GM10248 (cell line): ENCODE measurements at places on chromosomes 2 and 18.

DNA sequence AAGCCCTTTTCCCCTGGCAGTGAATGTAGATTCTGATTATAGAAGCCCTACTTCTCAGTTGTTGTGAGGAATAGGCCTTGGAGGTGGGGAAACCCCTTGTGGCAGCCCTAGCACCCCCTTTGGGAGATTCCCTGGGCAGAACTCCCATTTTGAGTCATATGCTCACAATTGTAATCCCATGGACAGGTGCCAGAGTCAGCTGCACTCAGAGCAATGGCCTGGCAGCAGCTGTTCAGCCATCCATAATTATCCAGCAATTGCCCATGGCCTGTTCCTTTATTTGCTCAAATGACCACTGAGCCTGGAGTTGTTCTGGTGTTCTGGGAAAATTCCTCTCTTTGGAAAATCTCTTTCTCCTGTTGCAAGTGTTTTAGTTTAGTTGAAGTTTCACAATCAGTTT lies 71.7 kb downstream of the PTRHD1 start:
- DNase-seq, result no peak

DNA sequence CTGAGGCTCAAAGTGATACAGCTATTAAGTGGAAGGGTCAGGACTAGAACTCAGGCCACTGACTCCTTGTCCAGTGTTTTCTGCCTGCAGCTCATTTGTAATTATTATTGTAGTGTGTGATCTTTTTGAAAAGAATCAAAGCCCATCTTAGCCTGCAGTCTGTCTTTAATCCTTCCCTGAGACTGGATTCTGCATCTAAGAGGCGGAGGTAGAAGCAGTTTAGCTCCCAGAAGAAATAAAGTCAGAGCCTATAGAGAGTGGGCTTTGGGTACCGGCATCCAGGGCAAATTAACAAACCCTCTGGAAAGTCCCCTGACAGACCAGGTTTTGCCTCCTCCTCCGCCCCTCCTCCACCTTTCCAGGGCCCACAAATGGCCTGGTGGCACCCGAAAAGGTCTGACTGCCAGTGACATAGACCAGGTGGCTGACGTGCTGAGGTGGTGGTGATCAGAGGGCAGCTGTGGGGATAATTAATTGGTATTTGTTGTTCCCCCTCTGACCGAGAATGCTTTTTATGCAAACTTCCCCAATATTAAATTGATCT lies 2.2 kb upstream of the RAX start:
- no peak for DNase-seq

DNA sequence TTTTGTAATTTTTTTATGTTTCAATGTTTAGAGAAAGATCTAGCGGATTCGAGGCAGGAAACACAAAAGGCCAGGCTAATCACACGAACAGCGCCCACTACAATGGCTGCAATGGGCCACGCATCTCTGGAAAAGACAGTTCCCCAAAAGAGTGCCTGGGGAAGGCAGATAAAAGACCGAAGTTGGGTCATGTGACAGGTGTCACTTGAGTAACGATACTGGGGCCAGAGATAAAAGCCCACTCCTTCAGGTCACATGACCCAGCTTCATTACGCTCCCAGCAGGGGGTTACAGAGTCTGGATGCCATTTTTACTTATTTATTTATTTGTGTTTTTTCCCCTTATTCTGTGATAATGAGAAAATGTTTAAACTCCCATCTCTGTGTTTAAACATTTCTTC lies 95.4 kb downstream of the CDK15 start:
- no peak for DNase-seq

DNA sequence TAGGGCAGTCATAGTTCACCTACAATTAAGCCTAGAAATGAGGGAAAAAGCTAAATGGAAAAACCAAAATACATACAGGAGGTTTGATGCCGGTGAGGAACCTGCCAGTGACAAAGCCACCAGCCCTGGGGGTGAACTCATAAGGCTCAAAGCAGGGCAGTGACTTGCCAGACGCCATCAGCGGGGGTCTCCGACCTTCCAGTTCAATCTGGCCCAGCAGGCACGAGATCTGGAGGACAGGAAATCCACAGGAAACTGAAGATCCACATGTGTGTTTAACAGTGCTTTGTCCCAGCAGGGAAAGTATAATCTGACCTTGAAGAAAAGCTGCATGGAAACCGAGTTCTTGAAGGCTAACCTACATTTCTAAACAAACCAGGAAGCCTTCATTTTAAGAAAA lies 60.1 kb downstream of the POLR1A start:
- DNase-seq, result no peak

DNA sequence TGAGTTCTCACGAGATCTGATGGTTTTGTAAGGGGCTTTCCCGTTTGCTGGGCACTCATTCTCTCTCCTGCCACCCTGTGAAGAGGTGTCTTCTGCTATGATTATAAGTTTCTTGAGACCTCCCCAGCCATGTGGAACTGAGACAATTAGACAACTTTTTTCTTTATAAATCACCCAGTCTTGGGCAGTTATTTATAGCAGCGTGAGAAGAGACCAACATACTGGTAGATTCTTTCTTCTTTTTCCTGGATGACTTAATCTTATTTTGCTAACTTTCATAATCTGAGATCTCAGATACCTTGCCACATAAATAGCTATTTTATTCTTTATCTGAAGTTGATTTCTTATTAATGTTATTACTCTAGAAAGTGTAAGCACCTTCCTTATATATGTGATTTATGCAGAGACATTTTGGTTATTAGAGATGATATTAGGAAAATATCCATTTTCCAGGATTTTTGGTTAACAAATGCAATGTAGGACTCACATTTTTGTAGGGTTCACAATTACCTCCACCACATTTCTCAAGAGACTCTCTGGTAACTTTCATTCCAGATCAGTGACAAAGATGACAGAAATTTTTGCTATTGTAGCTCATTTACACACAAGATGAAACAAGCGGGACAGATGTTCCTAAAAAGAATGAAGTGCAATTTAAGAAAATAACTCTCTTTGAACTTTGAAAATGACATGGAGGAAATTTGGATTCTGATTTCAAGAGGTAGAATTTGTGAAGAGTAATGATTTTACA lies 97.9 kb upstream of the RND3 start:
- DNase-seq, result no peak

- no peak for DNase-seq
These were observed 18.9 kb upstream of the ST3GAL5 start for GRCh38 chr2:85907671-85908157.

- no peak for DNase-seq
These were observed 72.3 kb downstream of the NDUFA10 start for GRCh38 chr2:239952665-239953417.

GRCh38 chr2:155733091-155733853 lies 599.2 kb downstream of the NR4A2 start:
- no peak for DNase-seq

DNA sequence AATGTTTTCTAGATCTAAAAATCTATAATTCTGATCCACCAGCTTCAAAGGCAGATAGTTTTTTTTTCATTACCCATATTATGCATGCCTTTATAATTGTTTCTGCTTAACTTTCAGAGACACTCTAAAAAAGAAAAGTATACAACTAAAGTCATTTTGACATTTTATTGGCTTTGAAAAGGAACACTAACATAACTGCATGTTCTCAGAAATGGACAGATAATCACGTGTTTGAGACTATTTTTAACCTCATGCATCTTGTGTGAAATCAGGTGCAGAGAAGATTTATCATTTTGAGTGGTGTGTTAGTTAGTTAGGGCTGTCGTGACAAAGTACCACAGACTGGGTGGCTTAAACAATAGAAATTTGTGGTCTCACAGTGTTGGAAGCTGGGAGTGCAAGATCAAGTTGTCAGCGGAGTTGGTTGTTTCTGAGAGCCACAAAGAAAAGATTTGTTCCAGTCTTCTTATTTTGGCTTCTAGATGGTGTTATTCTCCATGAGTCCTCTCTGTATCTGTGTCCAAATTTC lies 841.4 kb upstream of the LRATD1 start:
- no peak for DNase-seq

- no peak for DNase-seq
These were observed 267.8 kb downstream of the TNS1 start for GRCh38 chr2:217735034-217735433.

- no peak for DNase-seq
These were observed 67.1 kb downstream of the MAIP1 start for GRCh38 chr2:200022511-200022910.

GRCh38 chr2:236446521-236446920 lies 123.1 kb upstream of the ACKR3 start:
- no peak for DNase-seq

GRCh38 chr2:177771191-177771590 lies 301.4 kb downstream of the PDE11A start:
- DNase-seq, result no peak

- DNase-seq, result peak; percentile 6
These were observed 18.9 kb downstream of the GPR35 start for GRCh38 chr2:240644171-240644651.

DNA sequence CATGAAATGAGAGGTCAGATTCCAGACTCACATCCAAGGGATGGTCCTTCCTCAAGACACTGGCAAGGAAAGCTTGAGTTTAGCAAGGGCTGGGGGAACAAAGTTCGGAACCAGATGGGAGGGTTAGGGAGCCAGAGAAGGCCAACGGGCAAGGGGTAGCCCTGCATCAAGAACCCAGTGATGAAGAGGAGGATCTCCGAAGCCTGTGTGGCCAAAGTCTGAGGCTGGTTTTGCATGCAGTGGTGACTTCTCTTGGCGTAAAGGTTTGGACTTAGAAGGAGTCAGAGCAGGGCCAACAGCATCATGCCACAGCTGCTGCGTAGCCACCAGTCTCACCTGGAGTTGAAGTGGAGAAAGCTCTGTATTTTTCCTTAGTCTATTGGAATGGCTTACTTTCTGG lies 123.5 kb upstream of the ALPP start:
- DNase-seq, result no peak

GRCh38 chr2:111627256-111627655 lies 256.7 kb downstream of the ANAPC1 start:
- no peak for DNase-seq

GRCh38 chr18:44740000-44740399 lies 59.3 kb downstream of the SETBP1 start:
- DNase-seq, result no peak

DNA sequence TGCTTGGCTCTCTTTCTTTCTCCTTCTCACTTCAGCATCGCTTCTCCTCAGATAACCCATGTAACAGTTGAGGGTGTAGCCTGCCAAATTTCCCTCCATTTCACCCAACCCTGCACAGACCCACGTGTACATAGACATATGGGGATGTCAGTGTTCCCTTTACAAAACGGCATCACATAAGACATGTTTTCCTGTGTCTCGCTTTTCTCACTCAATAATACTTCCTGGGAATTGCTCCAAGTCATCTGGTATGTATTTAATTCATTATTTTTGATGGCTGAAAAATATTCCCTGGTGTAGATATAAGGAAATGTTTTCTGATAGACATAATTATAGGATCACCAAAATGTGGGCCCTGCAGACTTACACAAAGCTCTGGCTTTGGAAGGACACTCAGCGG lies 176.8 kb downstream of the LOXHD1 start:
- DNase-seq, result no peak

DNA sequence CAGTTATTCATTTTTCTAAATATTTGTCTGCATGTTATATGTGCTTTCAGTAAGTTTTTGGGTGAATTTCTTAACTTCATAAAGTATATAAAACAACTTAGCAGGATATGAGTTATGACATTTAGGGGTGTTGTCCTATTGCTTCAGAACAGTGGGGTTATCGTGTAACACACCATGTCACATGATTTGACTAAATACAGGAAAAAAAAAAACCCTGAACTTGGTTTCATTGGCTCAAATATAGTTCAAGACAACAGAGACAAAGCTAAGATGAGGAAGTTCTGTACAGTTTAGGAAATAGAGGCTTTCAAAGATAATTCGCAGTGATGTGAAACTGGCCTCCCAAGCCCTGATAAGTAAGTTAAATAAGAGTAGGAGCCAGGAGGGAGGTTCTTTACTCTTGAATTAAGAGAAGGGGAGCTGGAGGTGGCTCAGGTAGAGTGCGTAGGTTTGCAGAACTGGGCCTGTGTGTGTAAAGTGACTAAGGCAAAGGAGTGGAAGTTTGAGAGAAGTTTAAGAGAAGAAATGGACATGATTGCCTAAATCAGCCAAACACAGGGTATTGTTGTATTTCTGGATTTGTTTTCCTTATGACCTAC lies 53.9 kb downstream of the LIMS1 start:
- no peak for DNase-seq

DNA sequence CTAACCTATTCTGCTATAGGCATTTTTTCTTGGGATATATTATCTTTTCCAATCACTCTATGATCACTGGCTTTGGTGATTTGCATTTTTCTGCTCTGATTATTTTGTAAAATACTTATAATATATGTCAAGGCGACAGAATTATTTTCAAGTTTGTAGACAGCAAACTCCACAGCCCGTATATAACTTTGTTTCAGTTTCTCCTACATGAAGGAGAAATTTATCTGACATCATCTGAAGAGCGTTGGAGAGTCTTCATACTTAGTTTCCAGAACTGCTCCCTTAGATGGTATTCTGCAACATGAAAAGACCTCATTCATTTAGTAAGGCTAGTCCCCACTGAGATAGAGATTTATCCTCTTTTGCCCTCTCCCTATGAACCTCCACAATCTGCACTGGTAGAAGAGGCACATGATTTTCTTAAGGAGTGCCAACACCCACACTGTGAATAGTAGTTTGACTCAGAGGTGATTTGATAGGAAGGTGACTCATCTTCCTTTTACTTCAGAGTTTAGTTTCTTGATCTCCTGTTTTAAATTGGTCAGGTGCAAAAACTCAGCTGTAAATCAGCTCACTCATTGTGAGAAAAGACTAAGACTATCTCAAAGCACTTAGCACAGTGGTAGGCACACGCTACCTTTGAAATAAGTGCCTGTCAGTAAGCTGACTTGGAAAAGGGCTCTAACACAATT lies 1848.6 kb upstream of the CELF4 start:
- DNase-seq, result no peak

DNA sequence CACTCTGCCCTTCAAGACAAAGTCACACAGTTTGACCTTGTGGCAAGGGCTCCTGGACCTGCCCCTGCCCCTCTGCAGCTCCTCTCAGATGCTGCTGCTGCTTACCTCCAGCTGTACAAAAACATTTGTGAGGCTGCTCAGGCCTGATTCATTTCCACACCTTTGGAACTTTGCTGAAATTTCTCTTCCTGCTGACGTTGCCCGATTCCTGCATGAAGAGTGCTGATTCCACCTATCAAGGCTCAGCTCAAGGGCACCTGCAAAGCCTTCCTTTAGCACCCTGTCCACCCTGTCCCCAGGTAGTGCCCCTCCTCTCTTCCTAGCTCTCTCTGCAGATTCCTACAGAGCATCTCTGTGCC lies 738.3 kb upstream of the HS6ST1 start:
- DNase-seq, result no peak

DNA sequence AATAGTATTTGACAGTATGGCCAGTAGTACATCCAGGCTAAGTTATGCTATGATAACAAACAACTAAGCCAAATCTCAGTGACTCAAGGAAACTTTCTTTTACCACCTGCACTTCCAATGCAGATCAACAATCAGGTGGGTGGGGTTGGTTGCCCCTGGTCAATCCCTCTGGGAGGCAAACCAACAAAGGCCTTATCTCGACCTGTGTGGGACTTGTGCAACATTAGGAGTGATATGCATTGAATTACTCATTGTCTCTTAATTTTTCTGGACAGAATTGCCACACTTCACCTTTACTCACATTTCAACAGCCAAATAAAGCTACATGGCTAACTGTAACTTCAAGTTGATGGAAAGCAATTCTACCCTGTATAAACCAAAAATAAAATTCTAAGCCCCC lies 1049.3 kb upstream of the CDH2 start:
- no peak for DNase-seq
